ENCODE measurements at places on chromosomes 6 and 20. TPM values are rescaled to one million over a fixed set of nuclear protein-coding genes. Genes with fewer than 3 reads are reported as not detected.

DNA sequence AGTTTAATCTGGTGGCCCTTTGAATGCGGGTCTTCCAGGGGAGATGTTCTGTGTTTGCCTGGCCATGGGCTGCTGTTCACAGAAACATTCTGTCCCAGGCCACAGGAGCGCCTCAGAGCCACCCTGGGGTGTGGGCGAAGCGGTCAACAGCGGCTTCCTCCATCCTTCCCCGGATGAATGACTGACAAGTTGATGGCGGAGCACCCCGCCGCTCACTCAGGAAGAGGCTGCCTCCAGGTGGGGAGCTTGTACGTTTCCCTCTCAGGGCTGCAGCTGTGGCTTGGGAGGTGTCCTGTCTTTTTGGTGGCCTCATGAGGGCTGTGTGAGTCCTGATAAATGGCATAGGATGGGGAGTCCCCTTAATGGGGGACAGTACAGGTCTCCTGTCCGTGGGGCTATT, 178.4 kb downstream of the NRN1 start:
- H3K4me3 ChIP-seq, result no peak overlapping the region
- H3K27me3 ChIP-seq, result no peaks in the 10 kb centered on the region
- H3K36me3 ChIP-seq, result peaks cover 5% of the 10 kb centered on the region

DNA sequence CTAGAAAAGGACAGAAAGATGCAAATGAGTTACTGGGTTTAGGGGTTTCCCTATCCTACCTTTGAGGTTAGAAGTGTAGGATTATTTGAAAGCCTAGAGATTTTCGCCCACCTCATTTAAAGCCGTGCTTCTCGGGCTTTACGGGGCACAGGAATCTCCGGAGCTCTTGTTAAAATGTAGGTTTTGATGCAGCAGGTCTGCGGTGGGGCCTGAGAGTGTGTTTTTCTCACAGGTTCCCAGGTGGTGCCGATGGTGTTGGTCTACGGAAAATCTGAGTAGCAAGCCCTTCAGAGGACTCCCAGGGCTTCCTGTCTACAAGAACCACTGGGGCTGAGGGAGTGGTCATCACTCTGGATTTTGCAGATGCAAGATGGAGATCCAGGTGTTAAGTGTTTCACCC, 47.5 kb downstream of the TRAM2 start:
- H3K27ac ChIP-seq, result no peak overlapping the region
- H3K27me3 ChIP-seq, result no peaks in the 10 kb centered on the region
- H3K36me3 ChIP-seq, result no peaks in the 10 kb centered on the region
- DNase-seq, result no peak
- H3K4me1 ChIP-seq, result peaks cover 2% of the 10 kb centered on the region

DNA sequence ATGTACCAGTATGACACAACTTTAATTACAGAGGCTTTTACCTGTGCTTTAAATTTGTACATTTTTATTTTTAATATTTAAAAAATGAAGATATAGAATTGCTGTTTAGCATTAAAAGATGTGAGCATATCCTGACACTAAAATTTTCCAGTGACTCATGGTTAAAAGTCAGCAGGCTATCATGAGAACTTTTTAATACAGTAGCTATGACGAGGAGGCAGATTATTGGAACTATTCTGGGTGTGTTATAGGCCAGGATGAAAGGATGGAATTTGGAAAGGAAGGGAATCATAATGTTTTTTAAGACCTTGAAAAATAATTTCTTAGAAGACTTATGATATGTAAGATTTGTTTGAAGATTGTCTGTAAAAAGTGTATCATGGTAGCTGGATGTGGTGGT, 91.0 kb downstream of the GFRA4 start:
- peaks cover 9% of the 10 kb centered on the region for H3K36me3 ChIP-seq
- no peak for DNase-seq
- H3K4me3 ChIP-seq, result no peak overlapping the region
- no peak overlapping the region for H3K27ac ChIP-seq

TCF15 gene
- total RNA-seq, result 0.14 TPM

- no peak overlapping the region for H3K27ac ChIP-seq
- H3K27me3 ChIP-seq, result no peaks in the 10 kb centered on the region
- H3K36me3 ChIP-seq, result no peaks in the 10 kb centered on the region
- H3K4me1 ChIP-seq, result no peaks in the 10 kb centered on the region
- no peak overlapping the region for H3K4me3 ChIP-seq
Measured at GRCh38 chr6:124684621-124685020, 277.6 kb upstream of the RNF217 start.

- peak overlapping the region; percentile 90 for H3K27ac ChIP-seq
- H3K27me3 ChIP-seq, result no peaks in the 10 kb centered on the region
- peaks cover 1% of the 10 kb centered on the region for H3K36me3 ChIP-seq
- peaks cover 82% of the 10 kb centered on the region for H3K4me1 ChIP-seq
- peak; percentile 56 for DNase-seq
Measured at GRCh38 chr6:24936641-24937317, 1.0 kb upstream of the RIPOR2 start.

ZBTB12 gene
- 3.2 TPM for total RNA-seq

KIAA0408 gene
- total RNA-seq, result 3.1 TPM

GRCh38 chr6:154164397-154164796, 125.4 kb downstream of the OPRM1 start:
- H3K4me3 ChIP-seq, result no peak overlapping the region
- no peak overlapping the region for H3K27ac ChIP-seq
- H3K4me1 ChIP-seq, result peaks cover 38% of the 10 kb centered on the region
- DNase-seq, result no peak

SPATS1 gene
- total RNA-seq, result not detected

- H3K36me3 ChIP-seq, result no peaks in the 10 kb centered on the region
- DNase-seq, result no peak
- H3K27me3 ChIP-seq, result peaks cover 5% of the 10 kb centered on the region
- H3K4me1 ChIP-seq, result no peaks in the 10 kb centered on the region
- no peak overlapping the region for H3K27ac ChIP-seq
- H3K4me3 ChIP-seq, result no peak overlapping the region
Measured at GRCh38 chr6:39059496-39060310, 11.1 kb downstream of the GLP1R start.

ATP6V1G2 gene
- total RNA-seq, result 1.0 TPM

- peaks cover 2% of the 10 kb centered on the region for H3K4me1 ChIP-seq
- H3K27ac ChIP-seq, result no peak overlapping the region
- no peak overlapping the region for H3K4me3 ChIP-seq
- H3K36me3 ChIP-seq, result peaks cover 2% of the 10 kb centered on the region
- no peaks in the 10 kb centered on the region for H3K27me3 ChIP-seq
Measured at GRCh38 chr6:154907291-154907690, 87.8 kb upstream of the TIAM2 start.

DNA sequence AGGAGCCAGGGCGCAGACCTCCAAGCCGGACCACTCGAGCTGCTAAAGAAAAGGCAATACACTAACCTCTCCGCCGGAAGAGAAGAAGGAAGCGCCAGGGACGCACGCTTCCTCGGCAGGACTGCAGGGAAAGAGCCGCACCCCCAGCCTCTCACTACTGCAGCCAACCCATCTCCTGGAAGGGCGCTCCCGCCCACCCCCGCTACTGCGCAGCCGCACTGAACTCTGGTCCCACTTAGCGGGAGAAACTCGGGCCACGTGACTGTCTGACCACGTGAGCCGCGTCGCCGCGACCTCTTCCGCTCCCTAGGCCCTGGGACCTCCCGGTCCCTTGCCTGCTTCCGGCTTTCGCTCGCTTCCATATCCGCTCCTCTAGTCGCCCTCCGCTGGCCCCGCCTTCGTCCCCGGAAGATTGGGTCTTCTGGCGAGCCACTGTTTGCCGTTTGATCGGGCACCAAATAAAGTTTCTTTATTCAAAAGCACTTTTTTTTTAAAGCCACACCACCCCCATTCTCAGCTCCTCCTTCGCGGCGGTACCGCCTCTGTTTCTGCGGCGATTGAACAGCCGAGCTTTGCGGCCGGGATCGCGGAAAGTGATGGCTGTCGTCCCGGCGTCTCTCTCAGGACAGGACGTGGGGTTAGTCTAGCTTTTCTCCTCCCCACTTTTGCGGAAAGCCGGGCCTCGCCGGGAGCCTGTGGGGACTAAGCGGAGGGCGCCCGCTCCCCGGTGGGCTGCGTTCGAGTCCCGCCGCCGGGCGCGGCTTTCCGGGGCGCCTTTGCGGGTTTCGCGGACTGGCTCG, at the start of gene RMND1:
RMND1 (minus strand) TSS at position 177 of the 800 bp plus-strand sequence. CDS start 6,315 bp downstream, outside the sequence.
- H3K36me3 ChIP-seq, result peaks cover 17% of the 10 kb centered on the region
- peaks cover 4% of the 10 kb centered on the region for H3K27me3 ChIP-seq
- peak; percentile 99 for DNase-seq
- peak within 1 kb of the TSS; percentile 91 for H3K27ac ChIP-seq

SALL4 gene
- total RNA-seq, result 0.66 TPM

- H3K4me3 ChIP-seq, result no peak overlapping the region
- H3K27me3 ChIP-seq, result no peaks in the 10 kb centered on the region
- H3K4me1 ChIP-seq, result no peaks in the 10 kb centered on the region
- DNase-seq, result no peak
- no peak overlapping the region for H3K27ac ChIP-seq
- H3K36me3 ChIP-seq, result peaks cover 66% of the 10 kb centered on the region
Measured at GRCh38 chr6:83962582-83962981, 71.0 kb upstream of the MRAP2 start.

DNA sequence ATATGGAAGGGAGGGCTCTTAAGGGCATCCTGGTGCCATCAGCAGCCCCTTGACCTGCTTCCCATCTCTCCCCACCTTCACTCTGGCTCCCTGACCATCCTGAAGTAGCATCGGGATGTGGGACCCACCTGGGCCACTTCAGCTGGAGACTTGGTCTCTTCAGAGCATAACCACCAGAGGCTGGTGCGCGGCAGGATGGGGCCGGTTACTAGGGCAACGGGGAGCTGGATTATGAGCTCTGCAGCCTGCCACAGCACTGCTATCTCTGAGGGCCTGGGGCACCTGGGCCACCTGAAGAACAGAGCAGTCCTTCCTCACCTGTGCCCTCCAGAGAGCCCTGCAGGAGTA, 79.7 kb downstream of the SYNJ2 start:
- no peak overlapping the region for H3K4me3 ChIP-seq
- peaks cover 18% of the 10 kb centered on the region for H3K4me1 ChIP-seq
- H3K36me3 ChIP-seq, result peaks cover 14% of the 10 kb centered on the region
- H3K27me3 ChIP-seq, result no peaks in the 10 kb centered on the region
- no peak overlapping the region for H3K27ac ChIP-seq
- DNase-seq, result no peak

DNA sequence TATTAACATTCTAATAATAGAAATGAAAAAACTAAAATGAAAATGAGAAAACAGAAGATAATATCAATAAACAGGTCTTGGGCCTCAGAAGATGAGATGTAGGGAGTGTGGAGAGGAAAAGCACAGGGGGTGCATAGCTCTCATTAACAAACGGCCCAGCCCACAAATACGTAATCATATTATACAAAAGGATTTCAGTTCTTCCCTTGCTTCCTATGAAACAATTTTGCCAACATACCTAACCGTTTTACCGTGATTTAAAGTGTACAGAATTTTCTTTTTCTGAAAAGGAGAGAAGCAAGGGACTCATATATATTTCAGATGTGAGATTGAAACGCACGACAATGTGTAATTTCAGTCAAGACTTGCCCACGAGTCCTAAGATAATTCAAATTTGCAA, 136.0 kb downstream of the HFE start:
- no peak overlapping the region for H3K4me3 ChIP-seq
- H3K27me3 ChIP-seq, result no peaks in the 10 kb centered on the region
- no peak overlapping the region for H3K27ac ChIP-seq
- no peak for DNase-seq

GRCh38 chr6:53148684-53149083, at the start of gene GCM1:
Gene GCM1 (minus strand): TSS chr6:53148841. CDS start chr6:53145632, 3,209 bp downstream.
- H3K4me1 ChIP-seq, result no peaks in the 10 kb centered on the region
- H3K27ac ChIP-seq, result no peak within 1 kb of the TSS
- H3K27me3 ChIP-seq, result peaks cover 16% of the 10 kb centered on the region

PARD6B gene
- 4.1 TPM for total RNA-seq

RFX6 gene
- total RNA-seq, result not detected

SLPI gene
- total RNA-seq, result not detected

GRCh38 chr6:167341038-167341583, 16.2 kb downstream of the TTLL2 start:
- no peak overlapping the region for H3K27ac ChIP-seq
- peaks cover 11% of the 10 kb centered on the region for H3K27me3 ChIP-seq
- H3K4me3 ChIP-seq, result no peak overlapping the region
- no peaks in the 10 kb centered on the region for H3K4me1 ChIP-seq

OPRL1 gene
- 0.25 TPM for total RNA-seq

GRCh38 chr6:167566711-167567141, 241.8 kb downstream of the TTLL2 start:
- H3K4me1 ChIP-seq, result no peaks in the 10 kb centered on the region
- H3K27ac ChIP-seq, result no peak overlapping the region
- no peaks in the 10 kb centered on the region for H3K36me3 ChIP-seq
- H3K27me3 ChIP-seq, result peaks cover 6% of the 10 kb centered on the region
- no peak for DNase-seq

AFDN gene
- 23.5 TPM for total RNA-seq

MYL9 gene
- not detected for total RNA-seq

- peak overlapping the region; percentile 86 for H3K4me3 ChIP-seq
- DNase-seq, result no peak
- H3K27ac ChIP-seq, result peak overlapping the region; percentile 94
- H3K27me3 ChIP-seq, result peaks cover 3% of the 10 kb centered on the region
- peaks cover 8% of the 10 kb centered on the region for H3K36me3 ChIP-seq
- H3K4me1 ChIP-seq, result peaks cover 12% of the 10 kb centered on the region
Measured at GRCh38 chr20:36773107-36773596, 411 bp downstream of the DSN1 start.

GRCh38 chr6:1611572-1612298, 2.0 kb downstream of the FOXC1 start:
- H3K27ac ChIP-seq, result no peak overlapping the region
- H3K4me3 ChIP-seq, result peak overlapping the region; percentile 65
- H3K4me1 ChIP-seq, result peaks cover 28% of the 10 kb centered on the region
- H3K27me3 ChIP-seq, result peaks cover 66% of the 10 kb centered on the region
- no peak for DNase-seq

DNA sequence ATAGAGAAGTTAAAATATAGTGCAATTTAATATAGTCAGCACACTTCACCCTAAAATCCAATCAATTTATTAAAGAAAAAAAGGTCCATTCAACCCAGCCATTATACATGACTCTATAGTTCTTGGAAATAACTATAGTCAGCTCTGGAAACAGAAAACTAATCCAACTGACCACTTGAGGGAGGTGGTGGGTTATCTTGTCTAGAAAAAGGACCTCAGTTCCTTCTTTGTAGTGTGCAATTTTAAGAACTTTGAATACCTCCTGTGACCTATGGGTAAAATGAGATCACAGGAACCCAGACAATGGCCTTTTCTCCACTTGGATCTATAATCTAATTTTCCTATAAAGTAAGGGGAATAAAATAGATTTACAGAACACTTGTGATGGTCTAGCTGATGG, 163.6 kb upstream of the CENPW start:
- H3K4me3 ChIP-seq, result no peak overlapping the region
- no peak for DNase-seq
- H3K36me3 ChIP-seq, result peaks cover 4% of the 10 kb centered on the region
- H3K27ac ChIP-seq, result no peak overlapping the region
- peaks cover 3% of the 10 kb centered on the region for H3K4me1 ChIP-seq

GSTA3 gene
- total RNA-seq, result not detected

- DNase-seq, result no peak
- no peak overlapping the region for H3K27ac ChIP-seq
- H3K36me3 ChIP-seq, result no peaks in the 10 kb centered on the region
- H3K4me3 ChIP-seq, result no peak overlapping the region
- peaks cover 22% of the 10 kb centered on the region for H3K4me1 ChIP-seq
Measured at GRCh38 chr6:116390581-116390980, 19.8 kb downstream of the DSE start.

OR2B6 gene
- not detected for total RNA-seq

- peaks cover 3% of the 10 kb centered on the region for H3K4me1 ChIP-seq
- no peak overlapping the region for H3K27ac ChIP-seq
- H3K36me3 ChIP-seq, result no peaks in the 10 kb centered on the region
Measured at GRCh38 chr6:42131531-42131930, 10.9 kb downstream of the C6orf132 start.

Data from activated naive CD8-positive, alpha-beta T cell treated with anti-CD3 and anti-CD28 coated beads for 36 hours (primary cell).